GOT3 (cell line): ENCODE measurements at places on chromosomes 4 and X.

GRCh38 chr4:103498161-103499070, 221.4 kb downstream of the TACR3 start:
- DNase-seq, result no peak

GRCh38 chr4:88008122-88008742, 797 bp downstream of the PKD2 start:
- no peak for DNase-seq

GRCh38 chr4:86004030-86004429, 355.8 kb downstream of the MAPK10 start:
- no peak for DNase-seq

DNA sequence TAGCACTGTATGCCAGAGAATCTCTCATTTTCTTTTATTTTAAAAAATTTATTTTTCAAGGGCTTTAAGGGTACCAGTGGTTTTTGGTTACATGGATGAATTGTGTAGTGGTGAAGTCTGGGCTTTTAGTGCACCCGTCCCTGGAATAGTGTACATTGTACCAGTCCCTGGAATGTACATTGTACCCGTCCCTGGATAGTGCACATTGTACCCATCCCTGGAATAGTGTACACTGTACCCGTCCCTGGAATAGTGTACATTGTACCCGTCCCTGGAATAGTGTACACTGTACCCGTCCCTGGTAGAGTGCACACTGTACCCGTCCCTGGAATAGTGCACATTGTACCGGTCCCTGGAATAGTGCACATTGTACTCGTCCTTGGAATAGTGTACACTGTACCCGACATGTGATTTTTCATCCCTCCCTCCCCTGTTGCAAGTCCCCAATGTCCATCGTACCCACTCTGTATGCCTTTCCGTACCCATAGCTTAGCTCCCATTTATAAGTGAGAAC, 56.1 kb upstream of the HELT start:
- no peak for DNase-seq

DNA sequence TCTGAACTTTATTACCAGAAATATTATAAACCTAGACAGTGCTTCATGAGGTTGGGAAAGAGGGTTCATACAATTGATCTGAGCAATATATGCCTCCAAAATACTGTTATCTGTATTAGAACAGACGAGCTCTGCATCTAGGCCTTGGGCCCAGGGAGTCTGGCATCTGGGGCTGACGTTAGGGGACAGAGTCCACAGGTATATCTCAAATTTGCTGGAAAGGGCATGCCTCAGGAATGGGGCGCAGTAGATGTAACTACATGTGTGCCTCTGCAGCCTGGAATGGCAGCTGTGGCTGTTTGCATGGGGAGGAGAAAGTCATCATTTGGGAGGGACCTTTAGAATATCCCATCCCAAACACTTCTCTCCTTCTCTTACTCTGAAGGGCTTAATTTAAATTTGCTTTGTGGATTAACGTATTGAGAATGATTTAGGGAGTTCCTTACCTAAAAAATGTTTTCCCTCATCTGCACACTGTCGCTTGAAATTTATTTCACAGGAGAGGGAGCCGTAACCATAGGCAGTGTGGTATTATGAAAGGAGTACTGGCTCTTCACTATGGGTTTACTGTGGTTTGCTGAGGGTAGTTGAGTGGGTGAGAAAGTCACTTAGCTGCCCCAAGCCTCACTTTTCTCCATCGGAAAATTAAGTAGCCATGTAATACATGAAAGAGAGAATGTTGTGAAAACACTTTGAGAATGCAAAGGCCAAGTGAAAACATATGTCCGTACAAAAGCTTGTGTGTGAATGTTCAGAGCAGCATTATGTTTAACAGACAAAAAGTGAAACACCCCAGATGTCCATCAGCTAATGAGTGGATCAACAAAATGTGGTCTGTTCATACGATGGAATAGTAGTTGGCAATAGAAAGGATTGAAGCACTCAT, 5.9 kb downstream of the ADD1 start:
- DNase-seq, result no peak

DNA sequence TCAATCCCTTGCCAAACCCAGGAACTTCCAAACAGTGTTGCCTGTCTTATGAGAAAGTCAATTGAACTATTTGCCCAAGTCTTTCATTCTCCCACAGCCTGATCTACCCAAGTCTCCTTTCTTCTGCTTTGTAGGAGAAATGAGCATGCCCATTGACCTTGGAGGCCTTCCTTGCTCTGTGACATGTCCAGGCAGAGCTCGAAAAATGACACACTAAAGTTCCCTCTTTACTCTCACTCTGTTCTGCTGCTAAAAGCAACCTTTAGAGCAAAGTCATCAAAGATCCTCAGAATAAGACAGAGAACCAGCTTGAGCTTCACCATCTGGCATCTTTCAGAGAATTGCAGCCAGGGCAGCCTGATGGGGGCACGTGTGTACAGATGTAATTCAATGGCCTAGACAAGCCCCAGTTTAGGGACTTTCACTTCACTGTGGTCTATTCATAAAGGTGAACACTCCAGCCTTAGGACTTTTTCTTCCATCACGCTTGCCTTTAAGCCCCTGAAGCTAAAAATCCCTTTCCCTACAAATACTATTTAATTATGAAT, 136.4 kb downstream of the AMELX start:
- DNase-seq, result no peak

GRCh38 chrX:134885336-134886001, 105.3 kb upstream of the SMIM10 start:
- no peak for DNase-seq

- no peak for DNase-seq
Observed at GRCh38 chr4:46390355-46391058, 579 bp upstream of the GABRA2 start.

DNA sequence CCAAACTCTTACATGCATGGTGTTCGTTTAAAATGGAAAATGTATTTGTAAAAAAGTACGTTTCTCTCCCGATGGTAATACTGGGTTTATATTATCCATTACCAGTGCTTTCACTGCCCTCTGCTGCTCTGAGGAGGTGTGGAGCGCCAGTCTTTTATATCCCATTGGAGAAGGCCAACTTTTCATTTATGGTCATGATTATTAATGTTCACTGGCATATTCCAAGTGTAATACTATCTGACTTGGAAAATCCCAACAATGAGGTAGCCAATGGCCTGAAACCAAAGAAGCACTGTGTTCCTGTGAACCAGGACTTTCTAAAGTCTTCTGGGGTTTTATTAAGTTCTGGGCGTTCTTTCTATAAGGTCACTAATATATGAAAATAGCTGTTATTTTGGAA, 80.7 kb downstream of the SYNPO2 start:
- no peak for DNase-seq

- no peak for DNase-seq
Observed at GRCh38 chrX:4397471-4397870, 684.0 kb upstream of the PRKX start.

GRCh38 chr4:176153124-176153523, 42.3 kb downstream of the SPATA4 start:
- DNase-seq, result no peak

- no peak for DNase-seq
Observed at GRCh38 chr4:142248946-142249345, 597.2 kb downstream of the INPP4B start.

DNA sequence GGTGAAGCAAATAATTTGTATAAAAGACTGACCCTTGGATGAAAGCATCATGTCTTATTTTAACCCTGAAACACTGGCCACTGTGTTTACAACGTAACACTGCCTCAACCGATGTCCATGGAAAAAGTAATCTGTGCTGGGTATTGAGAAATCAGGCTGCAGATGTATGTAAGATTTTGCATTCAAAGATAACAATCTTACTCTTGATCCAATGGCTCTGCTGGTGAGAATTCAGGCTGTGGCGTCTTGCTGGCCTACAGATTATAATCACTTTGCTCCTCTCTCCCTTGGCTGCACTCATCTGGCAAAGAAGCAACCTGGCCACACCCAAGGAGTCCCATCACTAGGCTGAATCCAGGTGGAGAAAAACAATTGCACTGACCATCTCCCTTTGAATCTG, 7.5 kb downstream of the ADGRA3 start:
- DNase-seq, result no peak

DNA sequence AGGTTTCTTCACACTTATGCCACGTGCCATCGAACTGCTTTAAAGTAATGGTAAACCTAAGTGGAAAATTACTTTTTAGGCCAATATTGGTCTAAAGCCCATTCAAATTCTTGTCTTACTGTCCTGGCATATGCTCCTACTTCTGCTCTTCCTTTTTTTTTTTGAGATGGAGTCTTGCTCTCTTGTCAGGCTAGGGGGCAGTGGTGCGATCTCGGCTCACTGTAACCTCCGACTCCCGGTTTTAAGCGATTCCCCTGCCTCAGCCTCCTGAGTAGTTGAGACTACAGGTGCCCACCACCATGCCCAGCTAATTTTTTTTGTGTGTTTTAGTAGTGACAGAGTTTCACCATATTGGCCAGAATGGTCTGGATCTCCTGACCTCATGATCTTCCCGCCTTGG, 129.0 kb upstream of the TECRL start:
- DNase-seq, result no peak

- no peak for DNase-seq
Observed at GRCh38 chr4:177483271-177483670, 41.0 kb upstream of the AGA start.

DNA sequence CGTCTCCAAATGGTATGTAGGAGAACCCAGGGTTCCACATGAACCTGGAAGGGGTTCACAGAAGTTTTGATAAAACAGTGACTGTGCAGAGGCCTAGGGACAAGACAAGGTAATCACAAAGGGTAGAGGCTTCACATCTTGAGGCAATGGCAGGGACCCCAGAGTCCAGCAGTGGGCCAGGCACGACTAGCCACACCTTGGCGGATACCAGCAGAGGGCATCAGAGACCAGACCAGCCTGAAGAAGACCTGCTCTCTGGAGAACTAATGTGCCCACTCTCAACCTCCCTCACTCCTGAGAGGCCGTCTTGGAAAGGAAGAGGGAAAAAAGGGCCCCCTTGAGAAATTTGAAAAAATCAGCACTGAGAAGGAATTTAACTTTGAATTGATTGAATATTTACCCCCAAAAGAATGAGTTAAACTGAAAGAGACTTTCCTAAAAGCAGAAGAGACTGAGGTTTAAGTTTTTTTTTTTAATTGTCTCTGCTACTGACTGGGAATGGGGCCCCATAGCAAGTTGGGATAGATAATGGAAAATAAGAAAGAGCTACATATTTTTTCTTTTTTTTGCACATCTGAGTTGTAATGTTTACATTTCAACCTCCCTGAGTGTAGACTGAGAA, 243.8 kb upstream of the JADE1 start:
- DNase-seq, result no peak

GRCh38 chr4:72243641-72244040, 211.8 kb downstream of the NPFFR2 start:
- DNase-seq, result no peak

GRCh38 chr4:8478801-8479744, 38.5 kb downstream of the TRMT44 start:
- DNase-seq, result no peak

GRCh38 chr4:5395781-5396180, 312.6 kb downstream of the EVC2 start:
- no peak for DNase-seq

GRCh38 chr4:154457471-154457870, 34.1 kb downstream of the DCHS2 start:
- DNase-seq, result no peak

- no peak for DNase-seq
Observed at GRCh38 chrX:40729598-40730584, 5.5 kb downstream of the MED14 start.

DNA sequence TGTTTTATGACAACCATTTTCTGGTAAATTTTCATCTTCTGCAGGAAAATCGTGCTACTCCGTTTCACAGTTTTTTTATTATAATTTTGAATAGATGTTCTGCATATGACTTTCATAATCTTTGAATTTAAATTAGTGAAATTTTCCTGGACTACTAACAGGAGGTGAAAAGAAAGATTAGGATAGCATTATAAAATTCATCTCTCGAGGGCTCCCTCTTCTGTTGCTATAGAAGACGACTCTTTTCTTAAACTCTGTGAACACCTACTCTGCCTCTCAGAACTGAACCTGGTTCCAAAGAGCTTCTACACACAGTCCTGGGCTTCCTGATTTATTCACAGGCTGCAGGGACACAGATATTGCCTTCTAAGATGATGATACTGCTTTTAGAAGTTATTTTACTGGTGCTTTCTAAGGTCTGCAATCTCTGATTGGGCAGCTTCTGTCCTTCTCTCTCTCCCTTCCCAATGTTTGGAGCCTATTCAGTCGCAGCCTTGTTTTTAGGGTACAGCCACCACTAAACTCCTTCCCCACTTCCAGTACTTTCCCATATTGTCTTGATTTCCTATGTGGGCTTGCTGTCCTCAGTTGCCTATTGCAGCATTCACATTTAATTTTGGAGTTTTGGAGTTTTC, 10.1 kb upstream of the SAP30 start:
- no peak for DNase-seq

DNA sequence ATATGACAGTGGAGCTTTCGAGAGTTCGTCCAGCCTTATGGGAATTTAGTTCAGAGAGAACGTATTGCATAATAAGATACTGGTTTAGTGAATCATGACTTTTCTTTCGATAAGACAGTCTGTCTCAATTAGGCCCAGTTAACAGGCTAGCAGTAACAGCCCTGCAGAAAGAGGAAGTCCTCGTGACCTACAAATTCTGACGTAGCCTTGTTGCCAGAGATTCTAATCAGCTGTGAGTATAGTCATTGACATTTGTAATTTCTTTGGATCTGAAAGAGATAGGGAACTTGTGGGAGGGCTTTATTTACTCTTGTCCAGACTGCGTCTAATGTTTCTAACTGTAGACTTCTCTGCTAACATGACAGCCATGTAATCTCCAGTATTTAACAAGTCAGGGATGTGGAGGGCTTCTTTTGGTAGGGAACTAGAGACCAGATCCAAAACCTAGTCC, 15.8 kb downstream of the ART3 start:
- DNase-seq, result no peak

GRCh38 chr4:12712648-12713339, 771.3 kb downstream of the RAB28 start:
- DNase-seq, result no peak

DNA sequence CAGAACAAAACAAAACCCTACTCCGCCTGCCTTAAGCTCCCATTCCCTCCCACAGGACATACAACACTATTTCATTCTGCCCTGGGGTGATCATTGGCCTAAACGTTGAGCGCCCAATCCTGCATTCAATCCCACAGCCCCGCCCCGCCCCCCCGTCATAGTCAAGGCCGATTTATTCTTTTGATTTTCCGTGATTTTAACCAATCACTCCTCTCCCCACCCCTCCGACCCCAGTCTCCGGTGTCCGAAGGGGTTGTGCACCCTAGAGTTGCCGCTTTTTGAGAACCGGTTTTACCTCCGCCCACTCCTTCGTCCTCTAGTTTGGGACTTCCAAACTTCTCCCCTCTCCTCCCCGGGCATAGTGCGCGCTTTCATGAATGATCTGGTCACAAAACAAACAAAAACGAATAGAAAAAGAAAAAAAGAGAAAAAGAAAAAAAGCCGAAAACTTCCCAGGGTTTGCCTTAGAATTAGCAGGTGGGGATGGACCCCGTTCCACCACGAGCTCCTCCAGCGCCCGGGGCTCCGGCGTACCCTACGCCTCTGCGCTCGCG, 446 bp upstream of the UBE2A start:
- no peak for DNase-seq

DNA sequence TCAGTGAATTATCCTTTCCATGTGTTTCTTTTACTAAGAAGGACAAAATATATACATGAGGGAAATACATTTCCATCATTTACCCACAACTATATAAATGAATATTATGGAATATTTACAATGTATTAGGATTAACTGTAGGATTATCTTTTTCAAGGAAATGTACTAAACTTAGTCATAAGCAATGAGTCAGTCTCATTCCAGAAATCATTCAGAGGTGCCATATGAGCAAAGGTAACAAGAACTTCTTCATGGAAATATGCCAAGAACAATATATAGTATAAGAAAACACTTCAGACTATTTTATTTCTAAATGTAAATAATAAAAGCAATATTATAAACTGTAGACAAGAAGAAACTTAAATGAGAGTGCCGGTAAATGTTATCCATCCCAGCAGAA, 67.1 kb downstream of the USP38 start:
- no peak for DNase-seq
